Naive thymus-derived CD4-positive, alpha-beta T cell (primary cell): ENCODE measurements at places on chromosomes 6 and 20.

DNA sequence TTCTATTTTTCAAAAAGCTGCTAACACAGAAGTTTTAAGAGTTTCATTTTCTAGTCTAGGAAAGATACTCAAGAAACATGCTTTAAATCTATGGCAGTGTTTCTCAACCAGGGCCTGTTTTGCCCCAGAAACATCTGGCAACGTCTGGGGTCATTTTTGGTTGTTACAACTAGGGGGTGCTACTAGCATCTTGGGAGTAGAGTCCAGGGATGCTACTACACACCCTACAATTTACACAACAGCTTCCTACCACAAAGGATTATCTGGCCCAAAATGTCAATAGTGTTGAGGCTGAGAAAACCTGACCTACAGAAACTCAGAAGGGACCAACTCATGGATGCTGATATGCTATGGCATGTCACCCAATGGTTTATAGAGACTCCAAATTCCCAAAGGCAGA, 24.4 kb downstream of the SERAC1 start:
- no peak for DNase-seq

GRCh38 chr20:22382742-22383141, 201.6 kb downstream of the FOXA2 start:
- no peak for DNase-seq

GRCh38 chr6:19802656-19803055, 34.5 kb upstream of the ID4 start:
- DNase-seq, result no peak

- no peak for DNase-seq
Measured at GRCh38 chr6:56250266-56250665, 2.9 kb upstream of the COL21A1 start.

DNA sequence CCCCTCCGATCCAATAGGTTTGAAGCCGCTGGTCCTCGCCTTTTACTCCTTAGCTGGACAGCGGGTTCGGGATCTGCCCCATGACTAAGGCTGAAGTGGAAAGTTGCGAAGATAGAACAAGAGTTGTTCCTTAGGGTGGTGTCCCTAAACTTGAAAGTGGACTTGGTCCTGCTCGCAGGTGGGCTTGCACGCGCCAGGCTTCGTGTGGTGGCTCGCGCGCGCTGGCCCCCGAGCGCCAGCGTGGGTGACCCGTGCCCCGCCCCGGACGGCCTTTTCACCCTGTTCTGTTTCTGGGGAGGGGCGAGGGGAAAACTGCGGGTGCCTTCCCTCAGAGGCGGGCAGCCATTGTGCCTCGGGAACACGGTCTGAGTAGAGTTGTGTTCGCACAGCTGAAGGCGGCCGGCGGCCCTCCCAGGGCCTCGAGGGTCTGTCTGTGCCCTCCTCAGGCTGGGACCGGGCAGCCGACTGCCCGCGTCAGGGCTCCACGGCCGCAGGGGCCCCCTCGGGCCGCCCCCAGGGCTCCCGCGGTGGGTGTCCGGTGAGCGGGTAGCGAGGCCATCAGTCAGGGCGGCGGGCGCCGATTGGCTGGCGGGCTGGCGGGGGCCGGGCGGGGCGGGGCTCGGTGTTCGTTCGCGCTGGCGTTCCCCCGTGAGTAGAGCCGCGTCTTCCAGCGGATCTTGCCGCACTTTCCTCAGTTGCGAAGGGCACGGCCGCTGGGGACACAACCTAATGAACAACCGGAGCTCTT, 33.0 kb downstream of the RREB1 start:
- DNase-seq, result peak; percentile 80

- no peak for DNase-seq
Measured at GRCh38 chr20:47464380-47465101, 37.1 kb upstream of the NCOA3 start.

GRCh38 chr20:6506906-6507305, 260.6 kb upstream of the BMP2 start:
- DNase-seq, result no peak

GRCh38 chr6:13402711-13403110, 74.4 kb upstream of the TBC1D7 start:
- no peak for DNase-seq

DNA sequence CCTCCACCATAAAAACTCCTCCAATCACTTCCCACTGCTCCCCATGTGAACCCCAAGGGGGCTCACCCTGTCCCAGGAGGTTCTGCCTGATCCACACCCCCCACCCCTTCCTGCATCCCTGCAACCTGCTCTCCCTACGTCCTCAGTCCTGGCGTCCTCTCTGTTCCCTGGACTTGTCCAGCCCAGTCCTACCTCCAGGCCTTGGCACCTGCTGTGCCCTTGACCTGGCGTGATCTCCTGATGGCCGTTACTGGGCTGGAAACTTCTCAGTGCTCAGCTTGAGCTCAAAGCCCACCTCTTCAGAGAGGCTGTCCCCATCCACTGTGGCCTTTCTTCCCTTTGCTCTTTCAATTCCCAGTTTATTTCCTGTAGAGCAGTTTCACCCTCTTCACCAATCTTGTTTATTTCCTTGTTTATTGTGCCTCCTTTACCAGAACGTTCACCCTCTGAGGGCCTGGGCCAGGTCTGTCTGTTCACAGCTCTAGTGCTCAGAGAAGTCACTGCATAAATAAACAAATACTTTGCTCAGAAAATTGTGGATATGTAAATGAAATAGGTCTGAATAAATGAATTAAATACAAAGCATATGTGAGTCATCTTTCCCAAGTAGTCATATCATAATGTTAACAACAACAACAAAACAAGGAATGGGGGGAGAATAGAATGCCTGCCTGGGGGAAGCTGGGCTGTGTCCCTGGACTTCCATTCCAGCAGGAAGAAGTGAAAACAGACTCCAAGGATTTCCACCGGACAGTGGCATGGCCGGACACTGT, 175.7 kb upstream of the SULF2 start:
- DNase-seq, result no peak

DNA sequence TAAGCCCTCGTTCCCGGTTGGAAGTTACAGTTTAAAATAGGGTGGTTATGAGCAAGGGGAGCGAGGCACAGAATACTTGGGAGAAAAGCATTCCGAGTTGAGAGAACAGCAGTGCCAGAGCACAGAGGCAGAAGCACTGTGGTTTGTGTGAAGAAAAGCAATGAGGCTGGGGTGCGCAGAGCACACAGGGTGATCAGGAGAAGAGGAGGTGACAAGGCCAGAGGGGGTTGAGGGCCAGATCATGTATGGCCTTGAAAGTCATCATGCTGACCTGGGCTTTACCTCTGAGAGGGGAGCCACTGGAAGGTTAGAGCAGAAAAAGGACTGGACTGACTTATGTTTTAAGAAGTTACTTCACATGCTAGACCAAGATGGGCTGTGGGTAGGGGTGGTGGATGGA, 3.5 kb upstream of the BTN3A2 start:
- DNase-seq, result no peak

DNA sequence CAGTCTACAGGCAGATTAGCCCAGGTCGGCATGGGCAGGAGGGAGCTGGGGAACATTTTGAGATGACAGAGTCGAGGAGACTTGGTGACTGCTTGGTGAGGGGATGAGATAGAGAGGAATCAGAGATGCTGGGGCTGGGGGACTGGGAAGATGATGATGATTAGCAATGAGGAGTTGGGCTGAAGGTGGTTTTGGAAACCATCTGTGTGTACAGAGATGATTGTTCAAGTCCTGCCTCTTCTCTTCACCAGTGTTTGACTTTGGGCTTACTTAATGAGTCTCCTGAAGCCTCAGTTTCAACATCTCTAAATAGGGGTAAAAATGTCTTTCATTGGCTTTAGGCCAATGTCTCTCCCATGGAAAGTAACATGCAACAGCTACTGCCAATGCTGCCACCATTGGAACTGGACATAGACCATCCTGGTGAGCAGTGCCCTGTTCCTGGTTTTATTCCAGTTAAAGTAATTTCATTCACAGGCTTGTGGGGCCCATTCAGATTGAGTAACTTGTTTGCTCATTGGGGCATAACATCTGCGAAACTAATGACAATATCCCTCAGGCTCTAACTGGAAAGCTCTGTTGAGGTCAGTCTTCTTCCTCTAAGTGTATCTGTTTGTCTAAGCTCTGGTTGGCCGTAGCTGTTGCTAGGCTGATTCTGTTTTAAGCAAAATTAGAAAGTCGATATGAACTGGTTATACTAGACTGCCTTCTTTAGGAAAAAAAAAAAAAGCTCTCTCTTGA, 99.1 kb downstream of the ARMC2 start:
- no peak for DNase-seq

GRCh38 chr20:63351811-63352591, 9.1 kb downstream of the CHRNA4 start:
- no peak for DNase-seq

DNA sequence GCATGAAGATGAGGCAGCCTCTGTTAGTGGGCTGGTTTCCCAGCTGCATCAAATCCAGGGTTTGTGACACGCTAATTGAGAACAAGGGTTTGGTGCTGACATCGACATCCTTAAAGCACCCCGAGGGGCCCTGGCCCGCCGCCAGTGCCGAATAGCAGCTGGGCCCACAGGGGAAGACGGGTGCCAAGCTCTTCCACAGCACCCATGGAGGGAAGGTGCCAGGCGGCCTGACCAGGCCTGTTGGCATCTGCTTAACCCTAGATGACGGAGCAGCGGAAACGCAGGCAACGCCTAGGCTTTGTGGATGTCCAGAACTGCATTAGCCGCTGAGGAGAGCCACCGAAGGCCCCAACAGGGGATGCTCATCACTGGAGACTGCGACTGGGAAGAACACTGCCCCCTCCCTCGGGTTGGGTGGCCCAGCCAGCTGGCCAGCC, 16.0 kb downstream of the UQCC2 start:
- no peak for DNase-seq

GRCh38 chr6:144234935-144235334, 50.2 kb upstream of the UTRN start:
- DNase-seq, result no peak

- DNase-seq, result no peak
Measured at GRCh38 chr6:14500809-14501208, 383.2 kb downstream of the CD83 start.

- DNase-seq, result no peak
Measured at GRCh38 chr6:164101859-164102258, 687.3 kb downstream of the QKI start.

DNA sequence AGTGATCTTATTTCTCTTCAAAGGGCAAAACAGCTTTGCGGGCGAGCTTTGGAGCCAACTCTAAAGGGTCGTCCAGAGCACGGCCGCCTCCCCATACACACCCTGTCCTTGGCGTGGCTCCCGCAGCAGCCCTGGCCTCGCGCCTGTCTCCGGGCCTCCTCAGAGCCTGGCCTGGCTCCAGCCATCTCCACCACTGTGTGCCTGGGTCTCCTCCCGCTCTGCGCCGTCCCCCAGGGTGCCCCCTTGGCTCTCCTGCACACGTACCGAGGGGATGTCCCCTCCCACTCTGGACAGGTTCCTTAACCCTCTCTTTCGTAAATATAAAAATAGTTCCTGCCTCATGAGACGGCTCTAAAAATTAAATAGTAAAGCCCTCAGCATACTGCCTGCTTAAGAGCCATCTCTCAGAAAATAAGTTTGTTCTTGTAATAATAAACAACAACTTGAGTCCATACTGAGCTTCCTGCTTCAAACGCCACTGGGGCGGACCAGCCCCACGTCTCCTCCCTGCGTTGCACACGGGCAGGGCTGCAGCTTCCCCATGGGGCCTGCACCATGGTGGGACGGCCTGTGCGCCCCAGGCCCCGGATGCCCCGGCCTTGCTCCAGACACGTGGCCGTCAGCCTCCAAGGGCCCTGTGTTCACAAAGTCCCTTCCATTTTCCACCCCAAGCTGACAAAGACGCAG, 226.2 kb downstream of the TTLL2 start:
- no peak for DNase-seq

- no peak for DNase-seq
Measured at GRCh38 chr20:11537032-11537431, 380.7 kb upstream of the BTBD3 start.

GRCh38 chr20:3820901-3821727, 767 bp downstream of the AP5S1 start:
- DNase-seq, result no peak

DNA sequence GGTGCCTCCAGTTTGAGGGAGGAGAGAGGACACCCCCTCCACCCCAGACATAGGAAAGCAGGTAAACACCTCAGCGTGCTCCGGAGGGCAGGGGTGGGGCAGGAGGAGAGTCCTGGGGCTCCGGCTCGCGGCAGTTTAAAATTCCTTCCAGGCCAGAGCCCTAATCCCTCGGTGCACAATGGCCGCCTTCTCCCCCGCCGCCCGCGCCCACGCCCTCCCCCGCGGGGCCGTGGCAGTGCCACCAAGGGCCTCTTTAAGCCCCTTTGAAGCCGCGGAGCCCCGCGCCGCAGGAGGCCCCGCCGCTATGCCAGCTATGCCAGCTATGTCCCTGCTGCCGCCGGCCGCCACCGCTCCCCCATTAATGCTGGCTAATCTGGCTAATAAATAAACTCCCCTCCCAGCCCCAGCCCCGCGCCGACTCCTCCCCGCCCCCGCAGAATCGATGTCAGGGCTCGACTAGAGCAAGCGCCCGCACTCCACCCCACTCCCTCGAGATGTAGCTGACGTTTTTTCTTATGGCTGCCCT, 125.1 kb downstream of the MRPL14 start:
- DNase-seq, result no peak

GRCh38 chr6:143357152-143357551, 93.3 kb downstream of the ADAT2 start:
- DNase-seq, result no peak

GRCh38 chr20:21102603-21103311, 3.4 kb downstream of the LINC00237 start:
- DNase-seq, result no peak

DNA sequence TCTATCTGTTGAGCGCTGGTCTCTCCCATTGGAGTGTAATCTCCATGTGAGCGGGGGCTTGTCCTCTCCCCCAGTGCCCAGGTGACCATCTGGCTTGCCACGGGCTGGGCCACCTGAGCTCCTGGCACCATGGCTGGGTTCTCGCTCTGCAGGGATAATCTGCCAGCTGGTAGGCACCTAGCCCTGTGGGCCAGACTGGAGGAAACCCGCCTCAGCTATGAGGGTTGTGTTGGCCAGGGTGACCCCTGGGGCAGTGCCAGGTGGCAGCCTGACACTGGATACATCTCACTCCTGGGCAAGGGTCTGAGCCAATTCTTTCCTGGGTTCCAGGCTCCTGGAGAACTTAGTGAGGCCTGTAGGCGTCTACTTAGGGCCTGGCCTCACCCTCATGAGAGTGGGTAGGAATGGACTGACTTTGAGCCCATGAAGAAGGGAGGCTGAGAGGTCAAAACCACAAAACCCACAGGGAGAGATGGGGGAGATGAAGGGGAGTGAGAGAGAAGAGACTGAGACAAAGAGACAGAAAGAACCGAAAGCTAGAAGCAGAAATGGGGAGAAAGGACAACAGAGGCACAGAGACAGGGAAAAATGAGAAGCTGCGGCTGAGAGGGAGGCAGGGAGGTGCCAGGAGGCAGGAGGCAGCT, 5.8 kb upstream of the SLC52A3 start:
- no peak for DNase-seq

GRCh38 chr20:19314621-19315020, 102.2 kb downstream of the SLC24A3 start:
- no peak for DNase-seq
